ENCODE measurements at places on chromosomes 11 and 22. TPM values are rescaled to one million over a fixed set of nuclear protein-coding genes. Genes with fewer than 3 reads are reported as not detected.

Gene TSKU
- 18.0 TPM for total RNA-seq

Gene OR52N4
- total RNA-seq = not detected

Gene MS4A6E
- not detected for total RNA-seq

Gene FGF4
- total RNA-seq = not detected

Gene CHST1
- total RNA-seq = 4.9 TPM

GRCh38 chr11:66011785-66012303 is at the start of gene CST6:
Gene CST6, plus strand, starts transcription at chr11:66012008. Its CDS starts 37 bp downstream, at chr11:66012045.
- no peak for DNase-seq

DNA sequence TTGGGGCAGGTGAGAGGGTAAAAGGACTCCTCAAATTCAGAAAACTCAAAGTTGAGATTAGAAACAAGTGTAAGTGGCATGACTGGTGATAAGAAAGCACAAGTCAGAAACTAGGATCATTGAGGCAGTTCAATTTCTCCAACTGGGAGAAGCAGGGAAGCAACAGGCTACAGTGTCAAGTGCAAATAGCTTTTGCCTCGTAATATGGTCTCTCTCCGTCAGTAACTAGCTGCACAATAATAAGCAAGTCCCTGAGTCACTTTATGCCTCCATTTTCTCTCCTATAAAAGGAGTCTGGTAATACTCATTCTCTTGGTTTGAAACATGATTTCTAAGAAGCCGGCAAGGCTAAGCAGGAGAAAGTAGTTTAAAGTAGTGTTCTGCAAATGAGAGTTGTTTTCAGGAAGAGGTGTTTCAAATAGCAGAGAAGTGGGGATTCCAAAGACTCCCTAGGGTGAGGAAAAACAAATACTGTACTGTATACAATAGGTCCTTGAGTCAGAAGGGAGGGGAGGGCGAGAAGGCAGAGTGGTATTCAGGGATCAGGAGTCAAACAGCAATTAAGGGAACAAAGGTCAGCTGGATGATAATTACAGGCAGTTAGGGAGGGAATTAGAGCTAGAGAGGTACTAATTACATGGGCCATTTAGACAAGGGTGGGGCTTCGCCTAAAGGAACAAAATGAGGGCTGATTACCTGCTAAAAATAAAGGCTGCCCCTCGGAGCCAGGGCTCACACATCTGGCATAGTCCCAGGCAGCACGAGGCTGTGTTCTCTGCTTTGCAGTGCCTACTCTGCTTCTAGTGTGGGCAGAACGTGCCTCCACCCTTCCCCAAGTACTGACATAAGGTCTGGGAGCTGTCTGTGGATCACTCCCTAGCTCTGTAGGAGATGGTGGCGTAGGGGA is 96.0 kb upstream of the BDNF start:
- DNase-seq = peak; percentile 26

DNA sequence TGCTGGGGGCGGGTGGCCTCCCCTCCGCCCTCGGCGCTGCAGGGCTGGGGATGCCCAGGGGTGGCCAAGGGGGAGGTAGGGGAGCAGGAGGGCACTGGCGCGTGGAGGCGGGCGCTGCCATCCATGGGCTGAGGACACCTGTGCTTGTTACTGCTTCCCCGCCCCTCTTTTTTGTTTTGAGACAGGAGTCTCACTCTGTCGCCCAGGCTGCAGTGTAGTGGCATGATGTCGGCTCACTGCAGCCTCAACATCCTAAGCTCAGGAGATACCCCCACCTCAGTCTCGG is 683 bp upstream of the FADS3 start:
- no peak for DNase-seq

- DNase-seq = no peak
Observed at GRCh38 chr11:121672630-121673487, 220.1 kb upstream of the SORL1-AS1 start.

GRCh38 chr22:50727678-50728522 is 10.1 kb upstream of the ACR start:
- no peak for DNase-seq
